ENCODE measurements at places on chromosomes 16 and 17.
A peak's percentile ranks its signal among the peaks of the same experiment; 100 is the strongest.

GRCh38 chr16:82093666-82094300 lies 58.7 kb downstream of the HSD17B2 start:
- peak; percentile 17 for DNase-seq

DNA sequence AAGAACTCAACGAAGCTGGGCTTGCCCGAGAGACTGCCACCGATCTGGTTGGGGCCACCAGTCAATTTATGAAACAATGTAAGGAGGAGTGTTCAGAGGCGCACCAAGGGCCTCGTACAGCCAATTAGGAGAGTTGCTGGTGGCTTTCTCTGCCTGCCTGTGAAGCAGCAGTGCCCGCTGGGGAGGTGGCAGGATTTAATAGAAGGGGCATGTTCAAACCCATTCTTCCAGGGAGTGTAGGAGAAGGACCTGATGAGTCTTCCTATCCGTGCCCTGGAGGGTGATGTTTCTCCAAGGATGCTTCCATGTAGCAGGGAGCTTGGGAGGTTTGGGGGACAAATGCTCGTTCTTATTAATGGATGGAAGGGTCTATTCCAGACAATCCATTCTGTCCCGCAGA lies 178.4 kb downstream of the CCDC182 start:
- no peak for DNase-seq

GRCh38 chr16:49281480-49281842 lies at the start of gene CBLN1:
TSS of gene CBLN1 (minus strand) at chr16:49281838. CDS start at chr16:49281465, 373 bp downstream.
- DNase-seq: no peak

DNA sequence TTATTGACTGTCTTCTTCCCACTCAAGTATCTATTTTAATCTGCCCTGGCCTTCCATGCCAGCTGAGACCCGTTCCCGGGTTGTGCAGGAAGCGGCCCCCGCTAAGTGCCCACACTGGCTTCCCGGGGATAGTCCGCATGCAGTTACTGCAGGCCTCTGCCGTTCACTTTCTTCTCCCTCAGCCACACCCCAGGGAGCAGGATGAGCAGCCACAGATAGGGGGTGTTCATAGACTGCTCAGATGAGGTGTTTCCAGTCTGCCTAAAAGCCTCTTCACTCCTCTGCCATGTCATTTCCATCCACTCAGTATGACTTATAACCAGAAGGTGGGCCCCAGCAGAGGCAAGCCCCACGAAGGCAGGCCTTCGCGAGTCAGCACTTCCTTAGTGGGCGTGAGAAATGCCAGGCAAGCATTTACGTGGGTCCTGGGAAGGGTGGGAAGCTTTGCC lies 7.7 kb downstream of the MED9 start:
- DNase-seq: no peak

- DNase-seq: no peak
Observed at GRCh38 chr17:73003487-73003886, 89.0 kb downstream of the SLC39A11 start.

DNA sequence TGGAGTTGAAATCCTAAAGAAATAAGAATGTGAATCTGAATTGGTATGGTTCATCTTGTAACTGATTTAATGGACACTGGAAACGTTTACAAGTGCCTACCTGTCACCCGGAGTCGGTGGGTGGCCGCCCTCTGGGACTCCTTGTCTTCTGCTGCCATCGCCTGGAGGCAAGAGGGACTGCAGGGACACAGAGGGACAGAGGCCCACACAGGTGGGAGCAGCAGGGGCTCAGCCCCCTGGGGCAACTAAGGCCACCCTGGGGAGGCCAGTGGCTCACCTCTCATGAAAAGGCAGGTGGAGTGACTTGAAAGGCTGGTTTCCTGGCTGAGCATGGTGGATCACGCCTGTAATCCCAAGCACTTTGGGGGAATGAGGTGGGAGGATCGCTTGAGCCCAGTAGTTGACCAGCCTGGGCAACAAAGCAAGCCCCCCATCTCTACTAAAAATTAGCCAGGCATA lies 23.2 kb downstream of the TMEM92 start:
- DNase-seq: no peak

GRCh38 chr17:75457047-75457654 lies 716 bp downstream of the TMEM94 start:
- DNase-seq: no peak

DNA sequence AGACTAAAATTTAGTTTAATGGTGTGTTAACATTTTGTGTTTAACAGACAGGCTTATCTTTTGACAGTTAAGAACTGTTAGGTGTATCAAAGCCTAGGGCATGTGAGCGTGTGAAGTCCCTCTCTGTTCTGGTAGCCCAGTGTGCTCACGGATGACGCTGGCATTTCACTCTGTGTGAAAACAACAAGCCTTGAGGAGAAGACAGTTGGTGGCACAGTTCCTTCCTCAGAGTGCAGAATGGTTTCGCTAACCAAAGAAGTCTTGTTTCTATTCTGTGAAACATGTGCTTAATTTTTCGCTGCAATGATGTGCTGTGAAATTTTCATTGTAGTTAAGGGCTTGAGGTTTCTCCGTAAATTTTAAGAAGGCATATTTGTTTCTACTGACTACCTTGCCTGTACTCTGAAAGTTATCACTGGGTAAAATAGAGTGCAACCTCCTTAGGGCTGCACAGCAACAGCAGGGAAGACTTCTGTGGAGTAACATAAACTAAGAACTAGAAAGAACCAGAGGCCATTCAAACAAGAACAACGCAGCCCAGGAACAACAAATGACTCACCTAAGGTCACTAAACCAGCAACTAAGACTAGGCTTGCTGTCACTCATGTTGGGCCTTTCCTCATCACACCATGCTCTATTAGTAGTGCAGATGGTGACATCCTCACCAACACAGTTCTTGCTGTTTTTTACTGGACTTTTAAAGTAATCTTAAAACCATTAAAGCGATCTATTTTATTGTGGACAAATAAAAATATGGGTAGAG lies 33.4 kb downstream of the BRD7 start:
- no peak for DNase-seq

DNA sequence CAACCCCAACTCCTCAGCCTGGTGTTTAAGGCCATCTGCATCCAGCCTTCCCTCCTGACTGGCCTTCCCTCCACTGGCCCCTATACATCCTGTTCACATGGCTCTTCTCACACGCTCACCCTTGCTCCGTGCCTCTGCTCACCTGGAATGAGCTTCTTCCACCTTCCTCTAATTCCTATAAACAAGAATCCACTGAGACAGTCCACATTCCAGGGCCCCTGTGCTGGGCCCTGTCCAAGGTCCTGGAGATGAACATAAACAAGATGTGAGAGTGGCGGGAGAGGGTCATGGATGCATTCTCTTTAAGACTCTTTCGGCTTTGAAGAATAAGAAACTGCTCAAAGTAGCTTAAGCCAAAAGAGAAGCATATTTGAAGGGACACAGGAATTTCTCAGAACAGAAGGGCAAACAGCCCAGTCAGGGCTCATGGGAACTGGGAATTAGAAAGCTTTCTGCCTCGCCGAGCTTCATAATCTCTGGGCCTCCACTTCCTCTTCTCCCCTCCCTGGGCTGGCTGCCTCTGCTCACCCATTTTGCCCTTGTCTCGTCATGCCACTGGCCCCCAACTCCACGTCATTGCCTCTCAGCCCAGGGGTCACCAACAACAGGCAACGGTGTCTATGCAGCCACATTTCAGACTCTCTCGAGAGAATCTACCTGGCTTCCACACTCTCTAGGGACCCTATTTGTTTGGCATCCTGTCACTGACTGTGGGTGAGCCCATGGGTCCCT lies 13.5 kb downstream of the SPPL2C start:
- DNase-seq: no peak

- DNase-seq: no peak
Observed at GRCh38 chr16:48556913-48557351, 53.0 kb downstream of the N4BP1 start.

DNA sequence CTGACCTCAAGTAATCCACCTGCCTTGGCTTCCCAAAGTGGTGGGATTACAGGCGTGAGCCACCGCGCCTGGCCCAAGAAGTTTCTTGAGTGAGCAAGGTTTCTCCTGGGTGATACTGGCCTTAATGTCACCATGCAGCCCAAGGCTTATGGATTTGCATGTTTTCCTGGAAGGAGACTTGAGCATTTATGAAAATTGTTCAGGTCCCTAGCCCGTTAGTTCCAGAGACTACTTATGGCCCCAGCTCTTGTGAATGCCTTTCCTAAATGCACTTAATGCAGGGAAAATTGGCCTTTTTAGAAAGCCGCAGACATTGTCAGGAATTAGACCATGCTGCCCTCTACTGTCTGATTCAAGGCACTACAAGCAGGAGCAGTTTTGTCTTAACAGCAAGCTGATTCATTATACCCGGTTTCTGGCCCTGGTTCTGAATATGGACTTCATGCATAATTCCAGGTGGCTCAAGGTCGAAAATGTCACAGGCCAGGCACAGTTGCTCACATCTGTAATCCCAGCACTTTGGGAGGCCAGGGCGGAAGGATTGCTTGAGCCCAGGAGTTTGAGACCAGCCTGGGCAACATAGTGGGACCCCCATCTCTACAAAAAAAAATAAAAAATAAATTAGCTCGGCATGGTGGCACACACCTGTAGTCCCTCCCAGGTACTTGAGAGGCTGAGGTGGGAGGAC lies 91.3 kb downstream of the SNX29 start:
- DNase-seq: peak; percentile 42

DNA sequence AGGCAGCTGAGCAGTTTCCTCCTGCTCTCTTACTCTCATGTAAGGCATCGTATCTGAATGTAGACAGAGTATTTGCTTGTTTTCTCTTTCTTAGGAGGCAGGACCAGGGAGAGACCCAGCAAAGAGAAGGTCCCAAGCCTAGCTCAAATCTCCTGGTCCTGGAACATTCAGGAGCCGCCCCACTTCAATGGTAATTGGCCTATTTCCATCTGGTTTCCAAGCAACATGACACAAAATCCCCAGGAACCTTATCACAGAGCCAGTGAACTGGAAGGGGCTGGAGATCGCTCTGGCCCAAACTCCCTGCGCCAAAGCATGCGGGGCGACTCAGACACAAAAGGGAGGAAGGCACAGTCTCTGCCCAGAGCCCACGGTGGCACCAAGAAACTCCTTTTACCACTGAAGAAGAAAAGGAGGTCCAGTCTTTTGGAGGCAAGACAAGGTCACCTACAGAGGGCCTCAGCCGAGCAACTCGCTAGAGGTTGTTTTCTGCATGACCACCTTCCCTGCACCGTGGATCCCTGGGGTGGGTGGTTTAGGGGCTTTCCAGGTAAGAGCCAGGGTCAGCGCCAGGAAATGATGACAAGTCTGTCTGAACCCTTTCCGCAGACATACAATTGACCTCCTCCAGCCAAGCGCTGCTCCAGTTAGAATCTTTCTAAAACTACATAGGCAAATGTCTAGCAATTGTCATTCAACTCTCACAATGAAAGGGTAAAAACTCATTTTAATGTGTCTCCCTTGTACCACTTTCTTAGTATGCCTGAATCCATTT lies 394.7 kb downstream of the SOX9 start:
- DNase-seq: peak; percentile 72

DNA sequence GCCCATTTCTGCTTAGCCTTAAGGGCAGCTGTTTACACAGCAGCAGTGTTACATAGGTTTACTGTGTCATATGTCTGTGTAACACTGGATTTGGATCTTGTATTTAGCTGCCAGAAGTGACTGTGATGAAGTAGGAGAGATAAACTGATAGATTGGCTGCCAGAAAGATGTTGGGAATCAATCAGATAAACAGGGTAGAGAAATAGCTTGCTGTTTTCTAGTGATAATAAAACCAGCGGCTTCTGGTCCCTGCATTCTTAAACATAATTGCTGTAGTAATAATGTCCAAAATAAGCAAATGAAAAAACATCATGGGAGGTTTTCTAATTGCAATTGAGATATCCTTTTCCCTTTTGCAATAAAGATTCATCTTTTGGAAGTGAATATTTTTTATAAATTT lies 68.7 kb downstream of the AATF start:
- no peak for DNase-seq

- no peak for DNase-seq
Observed at GRCh38 chr17:72922219-72922618, 170.3 kb downstream of the SLC39A11 start.

DNA sequence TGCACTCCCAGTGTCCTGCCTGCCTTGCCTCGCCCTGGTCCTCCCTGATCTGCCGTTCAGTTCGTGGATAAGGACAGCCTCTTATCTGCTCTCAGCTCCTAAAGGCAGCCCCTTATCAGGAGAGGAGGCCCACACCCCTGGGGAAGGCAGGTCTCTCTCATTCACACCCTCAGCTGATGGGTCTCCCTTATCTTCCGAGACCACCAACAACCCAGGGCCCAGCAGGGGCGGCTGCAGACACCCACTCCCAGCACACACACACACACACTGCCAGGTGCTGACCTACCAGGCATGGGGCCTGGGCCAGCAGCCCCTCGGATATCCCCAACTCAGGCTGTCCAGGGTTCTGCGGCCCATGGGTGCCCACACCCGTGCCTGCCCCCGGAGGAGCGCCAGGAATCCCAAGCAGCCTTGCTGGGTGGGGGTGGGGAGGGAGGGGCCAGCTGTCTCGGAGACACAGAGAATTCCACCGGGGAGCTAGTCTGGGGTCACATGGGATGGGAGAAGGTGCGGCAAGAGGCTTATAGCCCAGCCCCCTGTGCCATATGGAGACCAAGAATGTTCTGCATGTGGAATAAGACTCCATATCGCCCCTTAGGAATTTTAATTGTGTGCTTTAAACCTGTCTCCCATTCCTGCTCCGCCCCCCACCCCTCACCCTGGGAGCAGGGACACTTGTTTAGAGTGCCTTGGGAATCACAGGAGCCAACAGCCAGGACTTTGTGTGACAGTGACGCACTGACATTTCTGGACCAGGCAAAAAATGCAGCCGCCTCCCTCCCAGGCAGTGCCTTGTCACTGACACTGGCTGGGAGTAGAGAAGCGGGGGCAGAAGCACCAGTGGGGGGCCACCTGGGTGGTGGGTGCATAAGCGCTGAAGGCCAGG lies 41.9 kb upstream of the EMP2 start:
- DNase-seq: peak; percentile 84

DNA sequence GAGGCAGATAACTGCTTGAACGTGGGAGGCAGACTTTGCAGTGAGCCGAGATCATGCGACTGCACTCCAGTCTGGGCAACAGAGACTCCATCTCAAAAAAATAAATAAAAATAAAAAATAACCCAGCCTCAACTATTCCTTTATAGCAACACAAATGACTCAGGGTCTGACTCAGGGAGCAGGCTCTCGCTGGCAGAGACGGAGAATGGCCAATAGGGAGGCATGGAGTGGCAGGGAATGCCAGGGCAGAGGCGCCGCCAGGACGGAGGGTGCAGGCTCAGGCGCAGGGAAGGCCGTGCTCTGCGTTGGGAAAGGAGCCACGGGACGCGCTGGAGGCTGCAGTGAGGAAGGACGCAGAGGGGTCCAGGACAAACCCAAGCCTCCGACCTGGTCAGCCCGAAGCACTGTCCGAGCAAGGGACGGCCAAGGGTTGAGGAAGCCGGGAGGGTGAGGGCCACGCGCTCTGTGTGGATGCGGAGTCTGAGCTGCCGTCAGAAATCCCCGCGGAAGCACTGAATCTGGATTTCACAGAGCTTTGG lies 40.3 kb downstream of the PKD1 start:
- DNase-seq: no peak

Measured in retinal pigment epithelial cell (primary cell).